Activated CD4-positive, alpha-beta T cell treated with anti-CD3 and anti-CD28 coated beads, Interleukin-2, amount 50 U/mL, for 1 hour (primary cell): ENCODE measurements at places on chromosomes 13 and 19.

DNA sequence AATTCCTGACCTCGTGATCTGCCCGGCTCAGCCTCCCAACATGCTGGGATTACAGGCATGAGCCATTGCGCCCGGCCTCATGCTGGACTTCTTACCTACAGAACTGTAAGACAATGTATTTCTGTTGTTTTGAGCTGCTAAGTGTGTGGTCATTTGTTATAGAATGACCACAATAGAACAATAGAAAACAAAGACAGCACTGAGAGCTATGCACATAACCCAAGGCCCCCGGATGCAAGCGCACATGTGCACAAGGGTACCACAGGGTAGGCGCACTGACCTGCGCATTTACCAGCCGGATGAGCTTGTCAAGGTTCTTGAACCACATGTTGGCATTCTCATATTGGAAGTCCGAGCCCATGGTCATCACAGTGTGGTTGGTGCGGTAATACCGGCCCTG is 5.6 kb downstream of the MAN2B1 start:
- no peak for DNase-seq

GRCh38 chr13:89943139-89943538 is 1404.3 kb upstream of the MIR17HG start:
- DNase-seq: no peak

GRCh38 chr19:9836021-9836420 is 903 bp downstream of the PIN1 start:
- DNase-seq: no peak

DNA sequence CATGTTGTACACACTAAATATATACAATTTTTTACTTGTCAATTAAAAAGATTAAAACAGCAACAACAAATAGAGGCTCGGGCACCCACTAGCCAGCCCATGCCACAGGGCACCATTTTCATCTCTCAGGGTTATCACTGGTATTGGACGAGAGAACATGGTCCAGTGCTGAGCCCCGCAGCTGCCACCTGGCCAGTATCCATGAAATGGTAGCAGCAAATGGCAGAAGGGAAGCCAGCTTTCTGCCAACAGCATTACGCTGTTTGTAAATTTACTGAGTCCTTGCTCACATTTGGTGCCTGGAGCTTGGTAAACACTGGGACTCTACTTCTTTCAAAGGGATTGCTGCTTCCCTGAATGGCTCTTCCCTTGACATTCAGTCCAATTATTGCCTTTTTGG is 87.9 kb upstream of the WASF3 start:
- no peak for DNase-seq

- peak; percentile 76 for DNase-seq
Measured at GRCh38 chr19:17346109-17346671, 8.8 kb downstream of the GTPBP3 start.

DNA sequence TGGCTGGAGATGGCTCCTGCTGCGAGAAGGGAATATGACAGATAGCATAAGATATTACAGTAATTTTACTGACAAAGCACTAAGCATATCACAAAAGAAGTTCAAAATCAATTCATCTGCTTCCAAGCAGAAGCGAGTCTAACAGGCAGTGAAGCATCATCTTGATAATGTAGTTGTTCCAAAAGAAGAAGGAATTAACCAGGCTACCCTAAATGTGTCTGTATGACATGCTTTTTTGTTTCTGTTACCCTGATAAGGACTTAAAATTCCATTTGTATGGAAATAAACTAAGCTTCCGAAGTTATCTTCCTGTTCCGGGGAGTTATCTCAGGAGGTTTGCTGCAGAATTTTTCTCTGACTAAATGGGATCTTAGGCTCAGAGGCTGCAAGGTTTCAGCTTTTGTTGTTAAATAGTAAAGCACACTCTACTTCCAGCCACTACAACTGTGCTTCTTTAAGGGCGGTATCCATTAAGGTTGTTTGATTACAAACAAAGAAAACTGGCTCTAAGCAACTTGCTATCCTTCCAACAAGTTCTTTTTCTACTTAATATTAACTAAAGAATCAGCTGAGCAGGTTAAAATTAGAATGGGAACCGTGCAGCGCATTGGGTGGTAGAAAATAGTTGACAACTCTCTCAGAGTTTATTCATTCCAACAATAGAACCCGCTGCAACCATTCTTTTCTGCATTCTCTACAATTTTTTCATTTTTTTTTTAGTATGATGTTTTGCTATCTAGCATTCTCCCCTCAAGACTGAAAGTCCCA is 607.3 kb downstream of the UQCRFS1 start:
- no peak for DNase-seq

DNA sequence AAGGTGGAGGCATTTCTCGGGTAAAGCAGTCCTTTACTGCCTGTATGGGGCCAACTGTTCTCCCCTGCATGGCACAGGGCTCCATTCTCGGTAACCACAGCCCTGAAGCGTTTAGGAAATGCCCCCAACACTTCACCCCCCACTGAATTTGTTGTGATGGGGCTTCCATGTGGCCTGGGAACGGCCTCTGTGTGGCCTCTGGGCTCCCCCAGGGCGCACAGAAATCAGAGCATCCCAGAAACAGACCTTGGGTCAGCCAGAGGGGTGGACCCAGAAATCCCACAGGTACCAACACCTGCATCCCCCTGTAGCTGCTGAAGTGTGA is 153.7 kb upstream of the VSTM2B start:
- DNase-seq: no peak

DNA sequence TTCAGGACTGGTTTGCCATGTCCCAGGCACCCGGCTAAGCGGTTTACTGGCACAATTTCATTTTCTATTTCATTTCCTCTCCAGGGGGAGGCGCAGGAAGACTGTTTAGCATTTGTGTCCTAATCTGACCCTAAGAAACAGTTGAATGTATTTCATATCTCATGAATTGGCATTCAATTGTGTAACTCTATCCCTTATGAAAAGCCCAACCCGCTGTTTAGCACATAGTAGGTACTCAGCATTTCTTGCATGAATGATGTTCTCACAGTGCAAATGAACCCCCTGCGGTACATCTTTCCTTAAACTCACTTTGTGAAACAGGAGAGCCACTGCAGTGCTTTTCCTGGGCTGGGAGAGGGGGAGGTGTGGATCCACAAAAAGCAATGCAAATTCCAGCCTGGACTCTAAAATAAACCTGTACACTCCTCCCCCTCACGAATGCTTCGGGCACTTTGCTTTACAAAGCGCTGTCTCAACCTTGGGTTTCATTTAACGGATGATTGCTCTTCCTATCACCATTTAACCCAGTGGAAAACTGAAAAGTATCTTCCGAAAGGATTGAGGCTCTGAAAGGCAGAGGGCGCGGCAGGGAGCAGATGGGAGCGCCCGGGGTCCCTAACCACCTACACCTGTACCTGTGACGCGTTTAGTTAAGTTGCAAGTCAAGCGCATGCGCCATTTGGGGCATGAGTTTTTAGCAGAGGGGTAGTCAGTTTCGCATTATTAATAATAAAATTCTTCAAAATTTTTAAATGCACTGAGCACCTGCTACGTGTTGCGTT is 1.2 kb upstream of the EEF2 start:
- DNase-seq: peak; percentile 53

- no peak for DNase-seq
Measured at GRCh38 chr13:114103801-114104654, 28.4 kb downstream of the RASA3 start.
